ENCODE measurements at places on chromosomes 3 and 15.

DNA sequence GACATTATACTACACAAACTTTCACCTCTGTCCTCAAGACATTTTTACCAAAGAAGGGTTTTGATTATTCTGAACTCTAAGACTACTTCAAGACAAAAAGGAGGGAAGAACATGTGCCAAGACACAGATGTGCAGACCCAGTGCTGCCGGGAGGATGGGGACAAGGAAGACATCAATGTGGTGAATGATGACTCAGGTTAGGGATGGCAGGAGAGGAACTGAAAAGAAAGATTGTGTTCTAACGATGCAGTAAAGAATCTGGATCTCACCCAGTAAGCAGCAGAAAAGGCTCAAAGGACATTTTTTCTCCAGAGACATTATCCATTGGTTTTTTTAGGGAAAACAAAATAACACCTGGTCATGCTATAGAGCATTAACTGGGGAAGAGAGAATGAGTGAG, 449.9 kb upstream of the NR2F2 start:
- DNase-seq: no peak

DNA sequence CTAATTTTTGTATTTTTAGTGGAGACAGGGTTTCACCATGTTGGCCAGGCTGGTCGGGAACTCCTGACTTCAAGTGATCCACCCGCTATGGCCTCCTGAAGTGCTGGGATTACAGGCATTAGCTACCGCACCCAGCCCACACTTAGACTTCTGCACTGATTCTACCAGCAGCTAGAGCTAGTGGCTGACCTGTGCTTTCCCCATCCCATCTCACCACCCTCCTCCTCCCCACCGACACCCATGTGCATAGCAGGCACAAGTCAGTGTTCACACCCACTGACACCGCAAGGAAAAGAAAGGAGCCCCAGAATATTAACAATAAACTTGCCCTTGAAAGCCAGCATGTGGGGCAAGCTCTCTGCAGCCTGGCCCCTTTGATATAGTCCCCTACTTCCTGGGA, 11.2 kb upstream of the ABTB1 start:
- no peak for DNase-seq

GRCh38 chr3:89101921-89102320, 5.5 kb upstream of the EPHA3 start:
- DNase-seq: no peak

GRCh38 chr3:178850450-178851190, 221.0 kb downstream of the ZMAT3 start:
- no peak for DNase-seq

- DNase-seq: no peak
Measured at GRCh38 chr3:124860599-124860998, 26.6 kb downstream of the ITGB5 start.

DNA sequence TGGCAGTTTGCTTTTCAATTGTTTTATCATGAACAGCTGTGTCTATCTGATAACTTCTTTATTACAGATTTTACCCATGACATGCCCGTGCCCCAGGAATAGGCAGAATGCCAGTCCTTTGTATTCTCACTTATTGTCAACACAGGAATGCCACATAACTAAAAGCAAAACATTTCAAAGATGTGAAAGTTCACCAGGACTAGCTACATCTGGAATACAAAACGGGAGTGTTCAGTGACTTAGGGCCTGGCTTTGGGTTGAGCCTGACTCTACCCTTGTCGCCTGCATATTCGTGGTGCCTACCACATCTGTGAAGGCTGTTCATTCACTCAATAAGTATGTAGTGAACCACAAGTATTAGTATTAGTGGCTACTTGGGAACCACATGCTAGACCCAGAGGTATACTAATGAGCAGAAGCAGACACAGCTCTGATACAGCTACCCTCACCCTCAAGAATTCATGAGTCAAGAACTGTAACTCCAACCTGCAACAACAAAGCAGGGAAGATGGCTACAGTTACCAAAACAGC, 2.9 kb downstream of the TNFSF10 start:
- DNase-seq: no peak

DNA sequence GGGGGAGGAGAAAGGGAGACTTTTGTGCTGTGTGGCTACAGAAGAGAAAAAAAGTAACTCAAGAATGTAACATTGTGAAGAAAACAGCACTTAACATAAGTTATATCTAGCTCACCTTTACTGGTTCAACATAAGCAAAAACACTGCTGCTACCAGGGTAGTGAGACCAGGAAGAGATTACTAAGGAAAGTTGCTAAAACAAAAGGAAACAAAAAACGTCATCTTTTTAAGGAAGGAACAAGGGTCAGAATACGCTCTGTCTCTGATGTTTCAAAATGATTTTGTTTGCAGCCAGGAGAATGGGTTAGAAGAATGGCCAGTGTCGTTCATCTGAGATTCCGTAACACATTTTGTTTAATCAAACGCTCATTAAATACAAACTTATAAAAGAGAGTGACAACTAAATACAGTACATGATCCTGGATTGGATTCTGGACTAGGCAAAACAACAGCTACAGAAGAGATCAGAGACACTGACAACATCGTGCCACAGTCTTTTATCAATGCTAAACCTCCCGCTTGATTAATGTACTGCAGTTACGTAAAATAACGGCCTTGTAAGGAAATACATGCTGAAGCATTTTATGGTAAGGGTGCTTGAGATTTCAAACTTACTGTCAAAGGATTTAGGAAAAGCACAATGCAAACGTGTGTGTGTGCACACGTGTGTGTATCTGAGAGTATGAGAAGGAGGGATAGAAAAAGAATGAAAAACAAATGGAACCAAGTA, 67.7 kb downstream of the FOXP1 start:
- no peak for DNase-seq

DNA sequence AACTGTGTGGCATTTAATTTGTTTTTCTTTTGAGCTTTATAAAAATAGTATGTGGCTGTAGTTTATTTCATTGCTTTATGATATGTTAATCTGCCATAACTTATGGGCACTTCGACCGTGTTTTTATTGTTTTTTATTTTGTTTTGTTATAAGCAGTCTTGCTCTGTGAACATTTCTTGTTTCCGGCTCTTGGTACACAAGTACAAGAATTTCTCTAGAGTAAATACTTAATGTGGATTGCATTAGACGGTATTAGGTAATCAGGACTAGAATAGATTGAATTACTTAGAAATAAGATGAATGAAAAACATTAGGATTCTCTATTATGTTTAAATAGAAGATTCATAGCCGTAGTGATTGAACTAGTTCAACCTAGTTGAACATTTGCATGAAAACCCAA, 2.1 kb downstream of the ZFAND6 start:
- no peak for DNase-seq

GRCh38 chr3:128327606-128328031, 139.1 kb downstream of the DNAJB8 start:
- no peak for DNase-seq

GRCh38 chr3:19725000-19725399, 209.0 kb downstream of the EFHB start:
- no peak for DNase-seq

All from activated T-helper 9 cell treated with anti-CD3 and anti-CD28 coated beads, Interleukin-2, amount 50 U/mL, for 16 hours (primary cell).